ENCODE measurements at places on chromosomes 2 and 18.

GRCh38 chr2:71876542-71877451 is 270.9 kb downstream of the CYP26B1 start:
- no peak for DNase-seq

GRCh38 chr2:45964223-45964841 is 312.9 kb downstream of the PRKCE start:
- DNase-seq: no peak

DNA sequence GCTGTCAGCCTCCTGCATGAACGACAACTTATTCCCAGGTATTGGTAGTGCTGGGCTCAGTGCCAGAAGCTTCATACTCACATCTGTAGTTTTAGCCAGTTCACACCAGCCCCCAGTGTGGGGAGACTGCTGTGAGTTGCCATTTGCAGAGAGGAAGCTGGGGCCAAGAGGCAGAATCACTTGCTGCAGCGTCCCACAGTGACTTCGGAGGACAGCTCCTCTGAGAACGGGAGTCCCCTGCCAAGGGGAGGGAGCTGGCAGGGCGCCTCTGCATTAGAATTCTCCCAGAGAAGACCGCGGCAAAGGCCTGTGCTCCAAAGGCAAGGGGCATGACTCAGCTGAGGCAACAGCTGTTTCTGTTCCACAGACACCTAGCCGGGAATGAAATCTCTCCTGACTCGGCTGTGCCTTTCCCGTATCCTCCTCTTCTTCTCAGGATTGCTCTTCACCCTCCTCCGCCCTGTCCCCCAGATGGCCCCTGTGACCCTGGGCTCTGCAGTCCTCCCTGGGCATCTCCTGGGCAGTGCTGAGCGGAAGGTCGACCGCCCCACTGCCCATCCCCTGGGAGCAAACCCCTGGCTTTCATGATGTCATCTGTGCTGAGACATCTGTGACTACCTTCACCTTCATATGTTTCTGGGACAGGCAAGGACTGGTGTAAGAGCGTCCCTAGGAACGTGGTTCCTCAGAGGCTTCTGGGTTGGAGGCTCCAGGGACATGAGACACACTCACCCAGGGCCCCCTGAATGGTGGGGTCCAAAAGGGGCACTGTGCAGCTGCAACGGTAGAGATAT is 18.0 kb downstream of the MAL start:
- no peak for DNase-seq

GRCh38 chr18:73283032-73283431 is 415.2 kb upstream of the NETO1 start:
- DNase-seq: no peak

DNA sequence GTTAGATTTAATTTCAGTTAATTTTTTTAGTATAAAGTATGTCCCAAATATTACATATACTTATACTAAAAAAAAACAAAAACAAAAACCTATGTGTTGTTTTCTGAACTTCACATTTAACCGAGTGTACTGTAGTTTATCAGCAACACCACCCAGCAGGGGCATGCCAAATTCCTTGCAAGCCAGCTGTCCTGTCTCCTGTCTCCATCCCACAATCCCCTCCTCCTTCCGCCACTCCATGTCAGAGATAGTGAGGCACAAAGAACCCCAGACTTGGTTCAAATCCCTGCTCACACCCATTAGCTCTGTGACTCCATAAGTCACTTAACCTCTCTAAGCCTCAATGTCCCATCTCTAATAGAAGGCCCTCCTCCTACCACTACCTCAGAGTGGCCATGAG is 9.4 kb downstream of the CHST10 start:
- no peak for DNase-seq

DNA sequence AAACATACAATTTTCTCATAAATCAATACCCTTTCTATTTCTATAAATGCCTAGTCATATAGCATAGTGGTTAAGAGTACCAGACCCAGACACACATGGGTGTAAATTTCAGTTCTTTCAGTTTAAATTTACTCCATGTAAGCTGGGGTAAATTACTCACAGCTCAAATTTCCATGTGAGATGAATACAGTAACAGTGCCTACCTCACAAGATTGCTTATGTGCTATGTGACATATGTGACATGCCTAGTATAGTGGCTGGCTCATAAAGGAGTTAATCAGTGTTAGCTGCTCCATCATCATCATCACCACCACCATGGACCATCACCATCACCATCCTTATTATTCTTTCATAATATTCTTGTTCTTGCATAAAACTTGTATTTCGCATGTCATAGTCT is 61.6 kb upstream of the CD302 start:
- DNase-seq: no peak

- no peak for DNase-seq
These were observed 34.2 kb downstream of the TBC1D8 start for GRCh38 chr2:101116841-101117552.

DNA sequence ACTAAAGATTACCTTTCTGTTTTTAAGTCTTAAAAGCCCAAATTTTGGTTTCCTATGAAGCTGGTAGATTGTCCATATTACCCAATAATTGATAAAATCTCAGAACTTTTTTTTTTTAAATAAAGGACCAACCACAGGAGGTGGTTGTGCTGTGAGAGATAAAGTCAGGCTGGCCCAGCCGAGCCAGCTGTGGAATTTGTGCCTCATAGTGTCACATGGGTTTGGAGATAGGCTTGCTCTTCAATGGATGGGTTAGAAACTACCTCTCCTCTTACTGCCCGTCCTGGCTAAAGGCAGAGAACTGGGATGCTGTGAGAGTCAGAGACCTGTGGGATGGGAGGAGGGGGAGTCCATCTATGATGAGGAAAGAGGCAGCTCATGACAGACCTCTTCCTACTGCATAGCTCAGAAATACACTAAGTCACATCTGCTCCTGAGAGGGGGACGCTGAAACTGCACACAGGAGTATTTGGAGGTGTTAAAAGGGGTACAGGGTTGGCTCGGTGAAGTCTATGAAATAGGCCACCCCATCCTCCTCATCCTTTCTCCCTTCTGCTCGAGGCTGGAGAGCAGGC is 99.7 kb upstream of the MGAT4A start:
- DNase-seq: no peak

GRCh38 chr2:79721966-79722365 is 209.1 kb downstream of the CTNNA2 start:
- no peak for DNase-seq

GRCh38 chr2:207812058-207812725 is 42.5 kb upstream of the FZD5 start:
- DNase-seq: no peak

- DNase-seq: no peak
These were observed 59.8 kb downstream of the USP34 start for GRCh38 chr2:61411109-61411508.

DNA sequence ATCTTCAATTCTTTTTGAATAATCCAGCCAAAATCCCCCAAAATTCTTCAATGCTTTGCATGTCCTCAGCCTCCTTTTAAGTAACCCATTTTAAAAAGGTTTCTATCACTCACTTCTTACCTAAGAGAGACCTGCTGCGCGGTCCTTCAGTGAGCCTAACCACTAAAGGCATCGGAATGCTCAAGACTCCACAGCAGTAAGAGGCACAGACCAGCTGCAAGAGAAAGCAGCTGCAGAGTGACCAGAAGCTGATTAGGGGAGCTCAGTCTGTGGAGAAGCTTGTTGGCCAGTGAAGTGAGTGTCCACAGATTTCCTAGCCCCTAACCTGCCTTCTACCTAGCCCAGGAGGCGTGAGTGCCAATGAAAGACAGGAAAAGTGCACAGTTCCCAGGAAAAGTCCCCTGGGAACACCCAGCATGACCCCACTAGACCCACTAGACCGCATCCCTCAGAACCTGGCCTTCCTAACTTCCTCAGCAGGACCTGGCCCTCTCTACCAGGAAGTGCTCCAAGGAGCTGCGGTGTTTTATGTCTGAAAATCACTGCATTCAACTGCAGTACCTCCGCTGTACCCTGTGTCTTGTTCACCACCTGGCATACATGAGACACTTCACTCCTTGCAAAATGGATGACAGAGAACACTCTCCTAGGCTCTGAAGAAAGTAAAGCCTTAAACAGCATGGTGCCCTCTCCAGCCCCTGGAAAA is 10.1 kb downstream of the MBOAT2 start:
- no peak for DNase-seq

DNA sequence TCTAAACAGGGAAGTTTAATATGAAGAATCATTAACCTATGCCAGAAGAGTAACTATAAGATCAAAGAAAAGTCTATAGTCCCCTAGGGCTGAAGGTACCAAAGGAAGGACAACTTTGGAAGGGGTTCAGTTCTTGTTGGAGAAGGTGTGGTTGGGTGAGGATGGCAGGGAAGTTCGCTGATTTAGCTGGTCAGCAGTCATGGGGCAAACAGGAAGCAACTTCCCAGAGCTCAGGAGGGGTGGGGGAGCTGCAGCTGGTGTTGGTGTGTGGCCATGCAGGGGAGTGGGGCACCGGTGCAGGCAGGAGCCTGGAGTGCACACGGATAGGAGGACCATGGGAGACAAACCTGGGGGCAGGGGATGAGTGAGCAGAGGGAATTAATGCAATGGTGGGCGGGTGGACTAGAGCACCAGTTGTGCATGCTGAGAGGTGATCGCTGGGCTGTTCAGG is 34.0 kb downstream of the FHOD3 start:
- no peak for DNase-seq

- no peak for DNase-seq
These were observed 61.2 kb downstream of the WDSUB1 start for GRCh38 chr2:159225025-159226016.

- DNase-seq: no peak
These were observed 30.6 kb downstream of the ITSN2 start for GRCh38 chr2:24329700-24330099.

DNA sequence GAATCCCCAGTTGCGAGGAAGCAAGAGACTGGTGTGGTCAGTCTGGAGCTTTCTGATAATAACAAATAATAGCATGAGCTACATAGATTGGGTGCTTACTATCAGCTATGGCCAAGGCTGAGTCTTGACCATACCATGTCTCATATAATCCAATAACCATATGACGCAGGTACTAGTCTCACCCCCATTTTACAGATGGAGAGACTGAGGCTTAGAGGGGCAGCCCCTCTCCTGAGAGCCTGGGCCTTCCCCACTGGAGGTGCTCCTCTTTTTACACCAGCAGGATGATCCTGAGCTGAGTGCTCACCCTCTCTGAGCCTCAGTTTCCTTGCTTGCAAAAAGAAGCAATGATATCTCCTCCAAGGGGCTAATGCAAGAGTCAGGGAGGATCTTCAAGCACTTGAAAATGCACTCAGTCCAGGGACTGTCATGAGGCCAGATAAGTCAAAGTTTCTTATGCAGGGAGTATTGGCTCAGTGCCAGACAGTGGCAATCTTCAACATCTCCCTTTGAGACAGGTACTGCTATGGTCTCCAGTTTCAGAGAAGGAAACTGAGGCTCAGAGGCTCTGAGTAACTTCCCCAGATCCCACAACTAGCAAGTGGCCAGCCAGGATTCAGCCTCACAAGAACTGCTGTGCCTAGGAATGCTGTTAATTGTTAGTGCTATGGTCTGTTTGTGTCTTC is 149.7 kb downstream of the TFCP2L1 start:
- no peak for DNase-seq

GRCh38 chr18:30613467-30613801 is 429.1 kb downstream of the DSC3 start:
- DNase-seq: no peak

GRCh38 chr2:70790136-70790828 is at the start of gene FIGLA:
Gene FIGLA (minus strand): TSS chr2:70790643. CDS start chr2:70790638, 5 bp downstream.
- DNase-seq: no peak

DNA sequence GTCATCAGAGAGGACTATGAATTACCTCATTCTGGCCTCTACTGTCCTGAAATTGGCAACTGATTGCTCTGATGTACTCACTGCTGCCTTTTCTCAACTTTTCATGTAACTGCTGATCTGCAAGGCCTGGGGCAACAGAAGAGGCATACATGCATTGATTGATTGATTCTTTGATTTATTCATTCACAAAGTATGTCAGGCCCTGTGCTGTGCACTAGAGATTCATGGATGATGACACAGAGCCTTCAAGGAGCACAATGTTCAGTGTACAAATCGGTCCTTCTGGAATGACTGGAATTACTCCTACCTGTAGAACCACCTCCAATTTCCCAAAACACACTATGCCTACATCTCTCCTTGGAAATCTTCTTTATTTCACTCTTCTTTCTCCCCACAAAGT is 111.3 kb downstream of the LRATD1 start:
- DNase-seq: no peak

DNA sequence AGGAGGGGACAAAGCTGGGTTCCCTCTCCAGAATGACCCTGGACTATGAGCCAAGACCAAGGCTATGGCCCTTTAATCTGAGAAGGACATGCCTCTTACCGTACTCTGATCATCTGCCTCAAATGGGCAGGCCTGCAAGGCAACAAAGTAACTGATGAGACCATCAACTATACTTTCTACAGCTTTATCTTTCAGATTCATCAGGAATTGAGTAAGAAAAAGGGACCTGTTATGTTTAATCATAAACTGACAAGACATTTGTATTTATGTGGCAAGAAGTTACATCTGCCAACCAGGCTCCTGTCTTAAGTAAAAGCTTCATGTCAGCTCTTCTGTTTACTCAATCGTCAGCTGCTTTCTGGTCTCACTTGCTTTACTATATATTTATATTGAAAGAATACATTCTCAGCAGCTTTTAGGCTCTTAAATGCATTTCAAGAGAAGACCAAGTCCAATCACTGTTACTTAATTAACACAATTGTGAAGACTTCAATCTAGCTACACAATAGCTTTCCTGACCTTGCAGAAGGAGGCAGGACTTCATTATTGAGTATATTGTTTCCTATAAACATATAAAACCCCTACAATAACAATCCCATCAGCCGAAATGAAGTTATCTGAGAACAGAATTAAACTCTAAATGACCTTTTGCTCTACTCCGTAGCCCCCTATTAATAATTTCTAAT is 163.8 kb downstream of the ETAA1 start:
- no peak for DNase-seq

DNA sequence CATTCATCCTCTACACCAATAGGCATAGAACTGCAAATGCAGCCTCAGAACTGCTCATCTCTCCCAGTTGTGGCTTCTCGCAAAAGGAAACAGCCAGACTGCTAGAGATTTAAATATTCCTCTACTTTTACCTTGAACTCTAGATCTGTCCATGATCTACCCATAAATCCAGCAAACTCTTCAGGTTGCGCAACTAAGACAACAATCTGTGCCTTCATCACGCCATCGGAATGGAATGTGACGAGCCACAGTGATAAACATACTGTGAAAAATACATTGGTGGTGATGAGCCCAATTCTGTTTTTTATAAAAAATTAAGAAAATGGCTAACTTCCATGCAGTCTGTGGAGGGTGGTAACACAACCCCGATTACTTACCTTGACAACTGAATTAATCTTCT is 626.7 kb downstream of the LRRTM4 start:
- no peak for DNase-seq

DNA sequence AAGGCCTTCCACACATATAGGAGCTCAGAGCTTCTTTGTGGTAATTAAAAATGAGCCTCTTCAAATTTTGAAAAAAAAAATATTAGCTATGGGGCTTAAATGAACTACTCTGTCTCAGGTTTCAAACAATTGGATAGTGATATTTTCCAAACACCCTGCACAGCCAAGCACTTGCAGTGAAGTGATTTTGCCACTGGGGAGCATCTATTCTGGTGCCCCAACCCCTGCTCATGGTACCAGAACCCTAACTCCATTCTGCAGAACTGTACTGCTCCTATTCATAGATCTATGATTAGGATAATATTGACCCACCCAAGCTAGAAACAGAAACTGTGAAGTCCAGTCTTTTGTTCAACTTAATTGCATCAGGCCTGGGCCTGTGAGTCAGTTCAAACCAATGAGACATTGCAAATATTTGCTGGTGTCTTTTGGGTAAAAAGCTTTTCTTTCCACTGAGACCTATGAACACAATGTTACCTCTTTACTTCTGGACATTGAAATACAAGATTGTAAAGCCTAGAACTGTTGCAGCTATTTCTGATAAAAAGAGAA is 324.0 kb downstream of the GALNT13 start:
- peak; percentile 31 for DNase-seq
